ENCODE measurements at places on chromosomes 13 and 19. TPM values are rescaled to one million over a fixed set of nuclear protein-coding genes. Genes with fewer than 3 reads are reported as not detected.

GRCh38 chr13:84137292-84137691 is 255.0 kb upstream of the SLITRK1 start:
- no peak for DNase-seq

DNA sequence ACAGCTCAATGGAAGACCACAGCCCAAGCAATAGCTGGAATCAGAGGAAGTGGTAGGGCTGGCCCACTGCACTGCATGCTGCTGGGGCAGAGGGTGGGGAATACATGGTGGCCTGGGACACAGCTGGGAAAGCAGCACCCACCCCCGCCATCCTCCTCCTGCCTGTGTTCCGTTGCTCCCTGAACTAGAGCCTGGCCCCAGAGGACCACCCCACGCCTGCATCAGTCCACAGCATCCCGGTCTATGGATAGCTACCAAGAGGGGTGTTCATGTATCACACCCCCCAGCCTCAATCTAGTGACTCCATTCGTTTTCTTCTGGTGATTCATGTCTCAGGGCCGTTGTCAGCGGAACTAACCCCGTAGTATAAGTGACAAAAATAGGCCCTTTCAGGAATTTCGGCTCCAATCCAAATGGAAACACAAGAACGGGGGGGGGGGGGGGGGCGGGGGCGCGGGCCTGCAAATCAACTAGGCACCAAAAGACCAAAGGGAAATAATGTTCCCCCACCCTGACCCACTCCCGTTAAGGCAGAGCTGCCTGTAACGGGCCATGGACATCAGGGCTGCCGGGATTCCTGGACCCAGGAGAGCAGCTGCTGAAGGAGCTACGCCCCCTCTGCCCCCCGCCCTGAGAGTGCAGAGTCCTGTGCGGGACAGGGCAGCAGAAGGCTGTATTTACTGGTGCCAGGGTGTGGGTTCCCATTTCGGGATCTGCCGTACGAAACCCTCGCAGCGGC is 18.9 kb upstream of the EPHX3 start:
- peak; percentile 60 for DNase-seq

The ZNF616 gene
- 10.8 TPM for total RNA-seq

The TEX101 gene
- total RNA-seq: not detected

The GPR180 gene
- total RNA-seq: 12.0 TPM

DNA sequence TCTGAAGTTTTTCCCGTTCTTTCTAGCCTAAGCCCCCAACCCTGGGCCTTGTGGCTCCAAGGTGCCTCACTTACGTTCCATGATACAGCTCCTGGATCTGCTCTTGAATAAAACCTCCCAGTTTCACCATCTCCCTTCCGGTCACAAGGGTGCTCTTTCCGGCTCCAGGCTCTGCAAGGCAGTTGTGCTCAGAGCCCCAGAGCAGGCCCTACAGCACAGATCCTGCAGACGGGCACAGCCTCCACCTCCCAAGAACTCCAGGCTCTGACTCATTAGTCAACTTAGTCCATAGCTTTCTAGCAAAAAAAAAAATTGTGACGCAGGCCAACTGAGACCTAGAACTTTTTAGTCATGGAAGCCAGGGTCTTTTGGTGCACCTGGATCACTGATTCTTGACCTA is 33.9 kb upstream of the SLC7A10 start:
- no peak for DNase-seq

The ZNF320 gene
- 15.3 TPM for total RNA-seq

The SIAH3 gene
- not detected for total RNA-seq

DNA sequence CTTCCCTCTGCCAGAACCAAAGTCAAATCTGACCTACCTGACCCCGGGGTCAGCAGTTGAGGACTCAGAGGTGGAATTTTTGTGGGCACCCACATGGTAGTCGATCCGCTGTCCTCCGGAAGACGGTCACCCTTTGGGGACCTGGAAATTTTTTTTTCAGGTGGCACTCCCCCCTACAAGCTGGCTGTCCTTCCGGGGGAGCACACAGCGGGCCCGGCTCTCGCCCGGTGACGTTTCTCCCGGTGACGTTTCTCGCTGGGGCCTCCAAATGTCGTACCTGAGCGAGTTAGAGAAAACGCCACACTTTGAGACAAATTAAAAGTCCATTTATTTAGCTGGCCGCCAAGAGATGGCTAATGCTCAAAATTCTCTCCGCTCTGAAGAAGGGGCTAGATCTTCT is 48.8 kb downstream of the ZFP14 start:
- DNase-seq: no peak

The FOXA3 gene
- 0.45 TPM for total RNA-seq

GRCh38 chr19:45865269-45865948 is 1.3 kb downstream of the FOXA3 start:
- DNase-seq: no peak
